ENCODE measurements at places on chromosomes 2 and 18. TPM values are rescaled to one million over a fixed set of nuclear protein-coding genes. Genes with fewer than 3 reads are reported as not detected.

FAM237A gene
- polyA plus RNA-seq = not detected

RGPD3 gene
- not detected for polyA plus RNA-seq

CNDP1 gene
- 90.4 TPM for polyA plus RNA-seq

RNF152 gene
- 0.56 TPM for polyA plus RNA-seq

LIMS4 gene
- polyA plus RNA-seq = not detected

COL4A4 gene
- polyA plus RNA-seq = 0.63 TPM

LONRF2 gene
- polyA plus RNA-seq = 5.4 TPM

AGXT gene
- 1.1 TPM for polyA plus RNA-seq

COL5A2 gene
- 5.1 TPM for polyA plus RNA-seq

STEAP3 gene
- polyA plus RNA-seq = 10.9 TPM

ANKRD30BL gene
- not detected for polyA plus RNA-seq

SP5 gene
- 3.9 TPM for polyA plus RNA-seq

REG3G gene
- polyA plus RNA-seq = not detected

TANC1 gene
- polyA plus RNA-seq = 3.3 TPM

CRYGD gene
- polyA plus RNA-seq = not detected

HOXD8 gene
- 10.0 TPM for polyA plus RNA-seq

MOCOS gene
- polyA plus RNA-seq = 0.12 TPM

UGT1A5 gene
- not detected for polyA plus RNA-seq

ANKRD30B gene
- not detected for polyA plus RNA-seq

HOXD4 gene
- polyA plus RNA-seq = not detected
